Fibroblast of the aortic adventitia (primary cell): ENCODE measurements at places on chromosomes 6 and 20. TPM values are rescaled to one million over a fixed set of nuclear protein-coding genes. Genes with fewer than 3 reads are reported as not detected.

The MMP24 gene
- total RNA-seq, result 0.16 and 0.81 TPM in 2 replicates

The SLC22A2 gene
- not detected in 2 replicates for total RNA-seq

The KCNK5 gene
- total RNA-seq, result under 0.01 TPM in 1 of 2 replicates, not detected in the other

The MCHR2 gene
- not detected in 2 replicates for total RNA-seq

The GZF1 gene
- 11.7 and 12.6 TPM in 2 replicates for total RNA-seq

The TMEM200A gene
- total RNA-seq, result 61.5 and 137 TPM in 2 replicates
